ENCODE measurements at places on chromosomes 1 and 21.

- no peak for DNase-seq
Measured at GRCh38 chr1:56064705-56065104, 514.7 kb downstream of the PLPP3 start.

DNA sequence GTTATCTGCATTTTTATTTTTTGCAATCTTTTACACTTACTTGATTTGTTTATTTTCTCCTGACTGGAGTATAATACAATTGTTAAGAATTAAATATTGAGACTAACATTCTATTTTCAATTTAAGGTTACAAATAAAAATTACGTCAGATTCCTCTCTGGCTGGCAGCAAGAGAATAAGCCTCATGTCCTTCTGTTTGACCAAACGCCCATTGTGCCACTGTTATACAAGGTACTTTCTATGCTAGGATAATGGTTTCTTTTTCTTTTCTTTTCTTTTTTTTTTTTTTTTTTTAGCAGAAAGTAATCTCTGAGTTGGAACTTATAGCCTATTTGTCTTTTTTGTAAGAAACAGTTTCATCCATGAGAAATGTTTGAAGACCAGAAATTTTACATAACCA is 20.0 kb downstream of the DNAJC16 start:
- no peak for DNase-seq

DNA sequence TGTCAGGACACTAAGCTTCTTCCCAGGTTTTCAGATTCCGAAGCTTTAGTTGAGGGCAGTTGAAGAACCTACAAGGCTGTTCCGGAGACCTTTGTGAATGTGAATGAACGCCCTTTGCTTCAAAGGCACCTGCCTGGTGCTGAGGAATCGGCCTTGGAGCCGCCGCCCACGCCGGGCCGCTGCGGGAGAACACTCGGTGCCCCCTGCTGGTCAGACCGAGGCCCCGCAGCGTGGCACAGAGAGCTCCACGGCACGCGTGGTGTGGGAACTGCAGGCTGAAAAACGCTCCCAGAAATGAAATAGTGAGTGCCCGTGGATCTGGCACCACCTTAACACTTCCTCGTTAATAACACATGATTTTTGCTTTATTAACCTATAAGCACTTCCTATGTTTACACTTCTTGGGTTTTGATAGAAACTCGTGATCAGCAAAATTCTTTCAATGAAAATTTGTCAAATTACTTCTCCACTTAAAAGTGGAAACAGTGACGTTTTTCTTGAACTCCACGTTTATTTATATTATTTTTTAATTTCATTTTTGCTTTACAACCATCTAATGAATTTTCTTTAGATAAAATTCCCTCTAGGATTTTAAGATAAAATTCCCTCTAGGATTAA is 460.6 kb downstream of the DSCAM start:
- DNase-seq, result no peak

- no peak for DNase-seq
Measured at GRCh38 chr1:41239988-41240610, 2.0 kb downstream of the SCMH1 start.

- no peak for DNase-seq
Measured at GRCh38 chr1:23646541-23646940, 45.1 kb upstream of the RPL11 start.
